Germinal center (tissue), 1 donor: ENCODE measurements at places on chromosomes 16 and 17.

- DNase-seq, result no peak
Measured at GRCh38 chr16:88697831-88698615, 8.2 kb downstream of the RNF166 start.

DNA sequence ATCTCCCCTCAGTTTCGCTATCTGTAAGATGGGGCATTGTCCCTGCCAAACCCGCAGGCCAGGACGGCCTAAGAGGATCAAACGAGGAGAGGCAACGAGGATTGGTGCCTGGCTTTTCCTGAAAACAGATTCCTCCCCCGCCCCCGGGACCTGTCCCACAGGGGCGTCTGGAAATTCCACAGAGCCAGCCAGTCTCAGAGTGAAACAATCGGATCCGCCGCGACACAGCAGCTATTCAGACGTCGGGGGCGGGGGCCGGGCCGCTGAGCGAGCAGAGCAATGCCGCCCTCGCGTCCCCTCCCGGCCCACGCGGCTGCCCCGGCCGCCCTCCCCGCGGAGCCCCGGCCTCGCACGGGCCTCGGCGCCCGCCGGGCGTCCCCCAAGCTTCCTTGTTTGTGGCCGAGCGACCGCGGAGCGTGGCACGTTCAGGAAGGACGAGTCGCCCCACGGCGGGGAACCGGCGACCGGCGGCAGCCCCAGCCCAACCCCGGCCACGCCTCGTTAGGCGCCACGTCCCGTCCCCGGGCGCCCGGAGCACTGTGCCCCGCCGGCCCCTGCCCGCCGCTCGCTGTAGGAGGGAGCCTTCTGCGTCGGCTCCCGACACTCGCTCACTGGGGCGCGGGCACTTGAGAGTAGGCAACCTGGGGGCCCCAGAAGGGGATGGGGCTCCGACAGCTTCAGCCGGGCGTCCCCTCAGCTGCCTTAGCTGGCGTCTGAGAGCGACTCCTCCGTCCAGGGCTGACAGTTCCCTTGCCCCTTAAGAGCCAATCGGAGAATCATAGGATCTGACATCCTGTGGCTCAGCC is 29.6 kb upstream of the PHOSPHO1 start:
- DNase-seq, result peak; percentile 71

GRCh38 chr16:88102597-88102996 is 151.4 kb downstream of the BANP start:
- DNase-seq, result no peak

DNA sequence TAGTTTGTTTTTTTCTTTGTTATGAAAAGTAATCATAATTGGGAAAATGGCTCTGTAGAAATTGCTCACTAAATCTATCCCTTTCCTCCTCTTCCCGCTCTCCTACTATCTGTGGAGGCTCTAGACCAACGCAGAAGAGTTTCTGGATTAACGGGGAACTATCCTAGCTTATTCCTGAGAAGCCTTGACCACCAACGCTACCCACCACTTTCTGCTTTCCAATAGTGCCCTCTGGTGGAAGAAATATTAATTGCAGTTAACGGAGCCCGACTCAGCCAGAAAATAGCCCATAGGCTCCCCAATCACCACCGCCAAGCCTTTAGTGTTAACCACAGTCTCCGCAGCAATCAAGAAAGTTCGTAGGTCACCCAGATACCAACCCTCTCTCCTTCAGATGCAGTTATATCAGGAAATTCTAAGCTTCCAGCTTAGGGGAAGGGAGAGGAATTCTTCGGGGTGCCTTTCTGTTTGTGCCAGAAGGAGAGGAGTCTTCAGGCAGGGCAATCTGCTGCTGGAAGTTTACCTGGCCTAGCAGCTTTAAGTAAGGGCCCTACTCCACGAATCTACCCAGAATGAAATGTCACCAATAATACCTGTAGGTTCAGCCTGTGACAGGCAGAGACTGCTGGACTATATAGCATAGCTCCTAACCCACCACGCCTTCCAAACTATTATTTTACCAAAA is 23.0 kb upstream of the NSRP1 start:
- peak; percentile 80 for DNase-seq

DNA sequence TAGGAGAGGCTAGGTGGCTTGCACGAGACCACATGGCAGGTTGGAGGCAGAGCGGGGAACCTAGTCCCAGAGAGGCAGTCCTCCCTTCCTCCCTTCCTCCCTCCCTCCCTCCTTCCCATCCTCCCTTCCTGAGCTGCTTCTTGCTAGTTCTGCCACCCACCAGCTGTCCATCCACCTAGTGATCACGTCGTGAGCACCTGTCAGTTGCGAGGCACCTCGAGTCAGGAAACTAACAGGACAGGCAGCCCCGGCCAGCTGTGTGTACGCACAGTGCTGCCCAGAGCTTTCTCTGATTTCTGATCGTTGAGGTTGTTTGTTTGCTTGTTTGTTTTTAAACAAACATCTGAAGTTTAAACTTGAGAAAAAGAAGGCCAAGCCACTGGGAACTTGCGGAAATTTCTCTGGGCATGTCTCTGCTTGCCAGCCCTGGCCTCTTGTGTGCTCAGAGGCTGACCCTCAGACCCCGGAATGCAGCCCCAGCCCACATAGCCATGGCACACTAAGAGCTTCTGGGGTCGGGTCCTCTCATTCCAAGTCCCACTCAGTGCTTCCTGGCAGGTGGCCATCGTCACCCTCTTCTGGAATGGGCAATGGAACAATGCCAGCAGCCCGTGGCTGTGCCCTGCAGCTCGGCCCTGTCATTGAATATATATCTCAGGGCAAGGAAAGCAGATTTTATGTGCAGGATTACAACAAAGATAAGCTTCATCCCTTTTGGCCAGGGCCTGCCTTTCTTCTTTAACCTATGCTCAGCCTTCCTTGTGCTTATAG is 174.0 kb downstream of the KATNIP start:
- DNase-seq, result no peak

DNA sequence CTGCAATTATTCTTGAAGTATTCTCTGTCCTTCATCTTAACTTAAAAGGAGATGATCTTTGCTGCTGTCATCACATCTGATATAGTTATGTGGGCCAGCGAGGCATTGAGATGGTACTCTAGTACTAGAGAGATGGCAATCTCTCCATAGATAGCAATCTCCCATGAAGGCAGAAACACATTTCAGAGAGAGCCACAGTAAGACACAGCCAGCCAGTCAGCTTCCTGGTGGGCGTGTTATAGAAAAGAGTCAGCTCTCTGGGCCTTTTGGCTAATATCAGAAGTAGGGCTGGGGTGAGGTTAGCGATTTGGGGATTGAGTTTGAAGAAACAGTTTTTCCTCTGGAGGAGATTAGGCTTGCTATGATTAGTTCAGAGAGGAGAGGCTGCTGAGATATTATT is 22.6 kb upstream of the EFCAB13 start:
- no peak for DNase-seq

DNA sequence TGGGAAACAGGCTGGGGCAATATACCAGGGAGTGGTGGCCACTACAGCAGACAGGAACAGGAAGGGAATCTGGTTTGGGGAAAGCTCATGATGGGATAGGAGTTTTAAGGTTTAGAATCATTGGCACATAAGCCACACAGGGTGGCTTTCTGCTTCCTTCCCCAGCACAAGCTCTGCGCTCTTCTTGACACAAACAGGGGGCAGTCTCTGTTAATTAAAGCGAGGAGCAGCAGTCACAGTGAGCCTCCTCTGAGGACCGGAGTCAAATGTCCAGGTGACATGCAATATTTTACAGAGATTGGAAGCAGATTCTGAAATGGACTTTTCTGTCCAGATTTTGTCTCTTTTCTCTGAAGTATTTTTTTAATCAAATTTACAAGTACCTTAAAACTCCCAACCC is 2.8 kb upstream of the SHISA9 start:
- no peak for DNase-seq

DNA sequence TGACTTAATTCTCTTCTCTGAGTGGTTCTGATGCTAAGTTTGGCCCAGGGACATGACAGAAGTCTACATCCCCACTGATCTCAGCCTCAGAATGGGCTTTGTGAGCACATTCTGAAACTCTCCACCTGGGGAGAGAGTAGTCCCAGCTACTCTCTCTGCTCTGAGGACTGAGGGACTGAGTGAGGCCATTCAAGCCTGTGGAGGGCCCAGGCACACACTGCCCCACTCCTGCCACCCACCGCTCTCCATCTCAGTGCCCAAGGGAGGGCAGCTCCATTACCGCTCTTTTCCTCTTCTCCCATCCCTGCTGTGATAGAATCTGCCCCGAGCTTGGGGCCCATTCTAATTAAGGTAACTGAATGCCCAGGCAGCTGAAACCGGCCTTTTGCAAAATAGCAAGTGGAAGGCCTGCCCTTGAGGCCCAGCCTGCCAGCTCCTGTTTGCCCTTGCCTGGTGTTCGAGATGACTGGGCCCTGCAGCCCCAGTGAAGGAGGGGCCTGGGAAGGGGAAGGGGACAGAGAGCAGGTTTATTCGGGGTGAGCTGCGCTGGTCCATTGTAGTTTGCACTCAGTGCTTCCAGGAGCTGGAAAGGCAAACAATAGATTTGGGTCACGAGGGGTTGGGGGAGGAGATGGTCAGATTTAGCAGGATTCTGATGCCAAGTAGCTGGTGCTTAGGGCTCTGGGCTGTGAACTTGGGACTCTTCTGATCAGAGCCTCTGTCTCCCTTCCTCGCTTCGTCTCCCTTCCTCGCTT is 76.2 kb downstream of the RAB11FIP4 start:
- DNase-seq, result no peak

DNA sequence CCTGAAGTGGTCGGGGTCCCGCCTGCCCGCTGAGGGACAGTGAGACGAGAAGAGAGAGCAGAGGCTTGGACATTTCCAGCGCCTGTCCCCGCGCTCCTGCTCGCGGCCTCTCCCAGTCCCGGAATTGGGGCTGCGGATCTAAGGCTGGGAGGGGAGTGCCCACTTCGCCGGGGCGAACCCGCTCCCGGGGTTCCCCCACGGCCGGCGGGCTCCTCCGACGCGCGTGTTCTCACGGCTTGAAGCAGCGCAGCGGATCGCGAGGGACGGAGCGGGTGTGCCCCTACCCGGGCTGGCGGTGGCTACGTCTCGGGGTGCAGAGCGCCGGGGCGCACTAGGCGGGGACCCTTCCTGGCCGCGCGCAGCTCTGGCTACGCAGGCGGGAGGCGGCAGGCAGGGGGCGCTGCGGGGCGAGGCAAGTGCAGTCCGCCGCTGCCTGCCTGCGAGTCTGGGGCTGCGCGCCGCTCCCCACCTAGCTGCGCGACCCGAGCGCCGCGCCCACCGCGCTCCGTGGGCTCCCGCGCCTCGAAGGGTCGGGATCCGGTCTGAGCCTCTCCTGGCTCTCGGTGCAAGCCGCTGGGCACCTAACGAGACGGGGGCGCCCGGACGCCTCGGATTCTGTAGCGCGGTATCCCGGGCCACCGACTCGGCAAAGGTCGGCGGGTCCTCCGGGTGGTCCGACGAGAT is 1.2 kb downstream of the NGFR start:
- DNase-seq, result peak; percentile 88

- DNase-seq, result no peak
Measured at GRCh38 chr16:9817586-9817985, 364.6 kb downstream of the GRIN2A start.

- DNase-seq, result no peak
Measured at GRCh38 chr16:21642861-21643260, 9.5 kb downstream of the IGSF6 start.

DNA sequence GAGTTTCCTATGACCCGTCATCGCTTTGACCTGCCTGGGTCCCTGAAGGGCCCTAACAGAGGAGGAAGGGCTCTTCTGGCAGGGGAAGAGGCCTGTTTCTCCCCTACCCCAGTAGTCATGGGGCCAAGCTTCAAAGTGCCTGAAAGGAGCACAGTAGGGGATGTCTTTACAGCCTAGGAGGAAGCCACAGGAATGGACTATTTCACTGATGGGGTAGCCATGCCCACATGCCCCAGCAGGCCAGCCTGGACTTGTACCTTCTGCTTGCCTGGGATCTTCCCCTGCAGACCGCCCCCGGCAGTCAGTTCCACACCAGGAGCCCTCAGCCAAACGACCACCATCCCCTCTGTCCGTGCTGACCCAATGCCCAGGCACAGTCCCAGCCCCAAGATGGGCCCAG is 41.8 kb upstream of the PEMT start:
- DNase-seq, result no peak

GRCh38 chr16:340370-341091 is 12.0 kb downstream of the AXIN1 start:
- no peak for DNase-seq

DNA sequence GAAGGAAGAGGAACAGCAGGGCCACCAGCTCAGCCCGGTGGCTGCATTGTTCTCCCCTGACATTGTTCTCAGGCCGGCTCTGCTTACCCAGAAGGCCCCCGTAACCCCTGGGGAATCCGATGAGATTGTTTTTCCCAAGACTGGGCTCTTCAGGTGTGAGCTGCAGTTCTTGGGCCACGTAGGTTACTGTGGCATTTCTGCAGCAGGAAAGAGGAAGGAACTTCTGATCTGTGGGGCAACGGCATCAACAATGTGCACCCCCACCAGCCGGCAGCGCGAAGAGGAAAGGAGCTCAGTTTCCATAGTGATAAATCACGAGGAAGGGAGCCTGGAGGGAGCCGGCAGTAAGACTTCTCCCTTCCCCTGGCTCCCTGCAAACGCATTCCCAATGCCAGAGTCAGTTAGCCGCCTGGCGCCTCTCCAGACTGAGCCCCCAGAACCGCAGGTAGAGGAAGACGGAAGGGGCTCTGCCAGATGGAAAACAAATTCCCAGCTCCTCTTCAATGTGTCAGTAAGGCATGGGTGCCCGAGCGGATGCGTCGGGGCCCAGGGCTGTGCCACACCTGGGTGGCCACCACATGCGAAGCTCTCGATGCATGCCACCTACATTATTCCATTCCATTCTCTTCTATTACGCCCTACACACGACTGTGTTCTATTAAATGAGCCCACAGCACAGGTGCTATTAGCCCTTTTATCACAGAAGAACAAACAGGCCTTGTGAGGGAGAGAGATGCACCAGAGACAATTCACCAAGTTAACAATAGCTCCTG is 21.5 kb upstream of the PECAM1 start:
- DNase-seq, result peak; percentile 72

- DNase-seq, result no peak
Measured at GRCh38 chr16:20214401-20214800, 112.9 kb downstream of the GP2 start.

GRCh38 chr16:58421529-58421928 is 29.3 kb downstream of the GINS3 start:
- no peak for DNase-seq

DNA sequence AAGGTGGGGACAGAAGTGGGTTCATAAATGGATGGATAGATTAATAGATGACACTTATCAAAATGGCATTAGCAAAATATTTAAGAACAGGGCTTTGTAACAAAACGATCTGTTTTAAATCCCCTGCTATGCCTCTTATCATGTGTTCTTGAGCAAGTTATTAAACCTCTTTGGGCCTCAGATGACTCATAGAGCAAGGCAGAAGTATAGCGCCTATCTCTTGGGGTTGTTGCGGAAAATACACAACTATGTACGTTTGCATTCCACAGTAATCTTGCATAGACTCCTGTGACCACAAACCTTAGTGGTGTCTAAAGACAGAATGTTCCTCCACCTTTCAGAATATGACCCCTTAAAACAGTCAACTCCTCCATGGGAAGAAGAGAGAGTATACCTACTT is 116.8 kb downstream of the CDYL2 start:
- no peak for DNase-seq

DNA sequence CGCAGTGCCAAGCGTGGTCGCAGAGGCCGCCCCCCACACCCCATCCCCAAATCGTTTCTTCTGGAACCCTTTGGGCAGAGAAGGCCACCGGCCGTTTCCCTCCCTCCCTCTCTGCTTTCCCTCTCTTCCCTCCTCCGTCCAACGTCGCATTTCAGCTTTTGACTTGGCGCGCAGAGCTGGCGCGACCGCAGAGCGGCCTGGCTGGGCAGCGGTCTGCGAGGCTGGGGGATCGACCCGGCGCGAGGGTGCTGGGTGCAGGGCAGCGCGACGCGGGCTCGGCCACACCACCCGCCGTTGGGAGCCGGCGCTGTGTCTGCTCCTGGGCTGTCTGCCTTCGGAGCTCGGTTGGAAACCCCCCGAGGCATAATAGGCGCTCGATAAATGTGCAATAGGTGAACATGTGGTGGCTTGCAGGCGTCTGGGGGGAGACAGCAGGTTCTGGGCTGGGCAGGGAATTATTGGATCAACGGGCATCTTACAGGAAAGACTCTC is 2.8 kb upstream of the NTN3 start:
- DNase-seq, result no peak
